ENCODE measurements at places on chromosomes 5 and 9.

GRCh38 chr9:91410161-91410560 is 13.5 kb downstream of the NFIL3 start:
- DNase-seq, result no peak

DNA sequence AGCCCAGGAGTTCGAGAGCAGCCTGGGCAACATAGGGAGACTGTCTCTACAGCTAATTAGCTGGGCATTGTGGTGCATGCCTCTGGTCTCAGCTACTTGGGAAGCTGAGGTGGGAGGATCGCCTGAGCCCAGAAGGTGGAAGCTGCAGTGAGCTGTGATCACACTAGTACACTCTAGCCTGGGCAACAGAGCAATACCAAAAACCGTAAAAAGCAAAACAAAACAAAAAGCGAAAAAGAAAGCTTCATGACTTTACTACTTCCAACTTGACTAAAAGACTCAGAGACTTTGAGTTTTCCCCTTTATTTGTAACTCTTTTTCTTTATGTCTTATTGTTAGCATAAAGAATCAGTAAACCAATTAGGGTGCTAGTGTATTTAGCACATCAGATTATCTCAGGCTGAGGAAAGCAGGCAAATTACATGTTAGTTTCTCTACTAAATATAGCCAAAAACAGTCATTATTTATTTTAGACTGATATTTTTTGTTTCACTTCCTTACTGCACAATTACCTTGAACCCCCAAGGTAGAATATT is 5.4 kb downstream of the RAD17 start:
- no peak for DNase-seq

DNA sequence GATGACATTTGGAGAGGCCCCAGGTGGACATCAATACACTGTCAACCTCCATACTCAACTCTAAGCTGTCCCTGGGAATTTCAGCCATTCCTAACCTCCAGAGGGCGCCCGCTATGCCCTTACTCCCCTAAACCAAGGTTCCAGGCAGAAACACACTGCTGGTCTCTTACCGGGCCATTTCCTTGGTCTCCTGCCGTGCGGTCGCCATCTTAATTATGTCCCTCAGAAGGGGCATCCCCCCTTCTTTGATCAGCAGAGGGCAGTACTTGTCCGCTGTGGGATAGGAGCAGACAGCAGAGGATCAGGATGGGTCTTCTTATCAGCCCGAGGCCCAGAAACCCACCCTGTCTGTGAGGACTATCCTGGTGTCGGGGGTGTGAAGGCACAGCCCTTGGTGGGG is 9.3 kb upstream of the ZDHHC12 start:
- no peak for DNase-seq

- no peak for DNase-seq
Observed at GRCh38 chr9:818958-819357, 22.5 kb upstream of the DMRT1 start.

GRCh38 chr5:77394064-77394715 is 97.9 kb downstream of the WDR41 start:
- DNase-seq, result no peak

GRCh38 chr9:97853844-97854695 is 1.0 kb downstream of the FOXE1 start:
- DNase-seq, result peak; percentile 48

Data from CD4-positive, alpha-beta T cell treated with Interleukin-6 at 100 ng/mL for 8 hours (primary cell).